ENCODE measurements at places on chromosomes 5 and 9.

GRCh38 chr9:124004593-124004992, 7.0 kb upstream of the LHX2 start:
- no peak for DNase-seq

GRCh38 chr9:92055624-92056023, 59.6 kb downstream of the SPTLC1 start:
- DNase-seq, result no peak

DNA sequence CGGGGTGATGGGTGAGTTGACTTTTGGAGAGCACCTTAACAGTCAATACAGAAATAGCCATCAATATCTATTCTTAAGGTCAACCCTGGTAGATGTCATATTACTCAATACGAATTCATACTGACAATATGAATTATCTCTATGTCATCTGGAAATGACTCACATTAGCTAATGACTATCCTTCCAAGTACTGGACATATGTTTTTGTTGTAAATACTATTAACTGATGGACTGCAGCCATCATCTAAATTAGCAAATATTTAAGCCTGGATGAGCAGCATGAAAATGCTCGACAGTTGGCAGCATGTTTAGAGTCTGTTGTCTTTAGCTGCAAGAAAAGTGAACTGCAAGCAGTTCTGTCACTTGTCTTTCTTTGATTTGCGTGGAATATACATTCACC, 19.6 kb upstream of the ISOC1 start:
- no peak for DNase-seq

GRCh38 chr5:150651924-150652671, 9.0 kb upstream of the MYOZ3 start:
- DNase-seq, result no peak

- DNase-seq, result no peak
Observed at GRCh38 chr9:91055845-91056244, 254.2 kb downstream of the SYK start.

GRCh38 chr9:127214421-127215267, 49.9 kb upstream of the GARNL3 start:
- no peak for DNase-seq

DNA sequence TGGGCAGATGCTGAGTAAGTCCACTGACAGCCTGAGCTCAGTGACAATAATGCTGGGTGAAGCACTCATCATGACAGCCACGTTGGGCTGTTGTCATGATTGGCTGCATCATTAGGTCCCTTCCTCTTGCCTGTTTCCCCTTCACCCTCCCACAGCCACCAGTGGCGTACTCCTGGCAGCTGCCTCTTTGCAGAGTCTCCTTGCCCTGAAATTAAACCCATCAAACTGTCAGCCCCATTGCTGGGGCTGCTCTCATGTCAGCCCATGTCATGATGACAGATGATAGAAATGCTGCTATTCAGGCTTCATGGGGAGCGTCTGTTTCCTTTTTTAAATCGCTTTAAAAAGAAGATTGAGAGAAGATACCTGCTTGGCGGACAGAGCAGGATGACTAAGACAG, 327.4 kb downstream of the AGTPBP1 start:
- no peak for DNase-seq

DNA sequence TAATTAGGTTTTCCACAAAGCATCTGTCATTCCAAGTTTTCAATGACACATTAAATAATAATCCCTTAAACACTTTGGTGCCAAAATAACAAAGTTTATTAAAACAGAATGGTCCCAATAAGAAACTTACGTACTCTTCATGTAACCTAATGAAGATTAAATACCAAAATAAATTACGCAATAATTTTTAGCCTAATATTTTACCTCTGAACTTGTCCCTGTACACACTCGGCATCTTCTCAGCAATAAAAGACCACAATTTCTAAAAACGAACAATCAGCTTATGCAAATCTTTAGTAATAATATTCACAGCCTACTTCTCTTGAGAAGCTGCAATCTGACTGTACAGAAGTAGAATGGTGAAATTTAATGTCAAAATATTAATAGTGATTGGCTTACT, 163.6 kb downstream of the ZDHHC21 start:
- no peak for DNase-seq

- no peak for DNase-seq
Observed at GRCh38 chr5:130624805-130625204, 540.3 kb downstream of the HINT1 start.

GRCh38 chr9:27276193-27277030, 20.5 kb downstream of the EQTN start:
- no peak for DNase-seq
